Activated CD8-positive, alpha-beta memory T cell treated with anti-CD3 and anti-CD28 coated beads for 1 hour (primary cell): ENCODE measurements at places on chromosomes 5 and 9.

GRCh38 chr5:43270645-43271044 lies 42.6 kb downstream of the HMGCS1 start:
- no peak for DNase-seq

DNA sequence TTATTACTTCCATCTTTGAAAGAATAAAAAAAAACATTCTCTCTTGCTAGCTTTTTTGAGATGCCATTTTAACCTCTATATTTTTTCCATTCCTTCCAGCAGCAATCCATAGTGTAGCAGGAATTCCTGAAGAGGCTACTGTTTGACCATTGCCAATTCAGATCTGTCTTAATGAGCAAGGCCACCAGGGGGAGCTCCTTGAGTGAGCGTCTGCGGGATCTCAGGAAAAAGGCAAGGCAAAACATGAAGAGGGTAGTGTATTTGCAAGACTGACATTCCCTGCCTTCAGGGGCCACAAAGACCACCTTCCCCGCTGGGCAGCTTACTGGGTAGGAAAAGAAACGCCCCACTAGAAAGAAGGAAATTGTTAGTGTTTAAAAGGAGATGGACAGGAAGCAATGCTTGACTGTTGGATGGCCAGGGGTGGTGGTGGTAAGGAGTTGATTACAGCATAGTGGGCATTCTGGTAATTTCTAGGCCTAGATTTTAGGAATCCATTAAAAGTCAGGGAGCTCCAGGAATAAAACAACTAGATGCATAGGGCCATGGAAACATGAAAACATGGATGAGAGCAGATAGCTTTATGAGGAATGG lies 206.6 kb upstream of the HAPLN1 start:
- no peak for DNase-seq

GRCh38 chr9:14180093-14180959 lies 133.6 kb downstream of the NFIB start:
- DNase-seq: no peak

- no peak for DNase-seq
These were observed 23.6 kb downstream of the COL27A1 start for GRCh38 chr9:114178756-114179450.

- no peak for DNase-seq
These were observed 359.7 kb downstream of the TRIM32 start for GRCh38 chr9:117046666-117047327.

DNA sequence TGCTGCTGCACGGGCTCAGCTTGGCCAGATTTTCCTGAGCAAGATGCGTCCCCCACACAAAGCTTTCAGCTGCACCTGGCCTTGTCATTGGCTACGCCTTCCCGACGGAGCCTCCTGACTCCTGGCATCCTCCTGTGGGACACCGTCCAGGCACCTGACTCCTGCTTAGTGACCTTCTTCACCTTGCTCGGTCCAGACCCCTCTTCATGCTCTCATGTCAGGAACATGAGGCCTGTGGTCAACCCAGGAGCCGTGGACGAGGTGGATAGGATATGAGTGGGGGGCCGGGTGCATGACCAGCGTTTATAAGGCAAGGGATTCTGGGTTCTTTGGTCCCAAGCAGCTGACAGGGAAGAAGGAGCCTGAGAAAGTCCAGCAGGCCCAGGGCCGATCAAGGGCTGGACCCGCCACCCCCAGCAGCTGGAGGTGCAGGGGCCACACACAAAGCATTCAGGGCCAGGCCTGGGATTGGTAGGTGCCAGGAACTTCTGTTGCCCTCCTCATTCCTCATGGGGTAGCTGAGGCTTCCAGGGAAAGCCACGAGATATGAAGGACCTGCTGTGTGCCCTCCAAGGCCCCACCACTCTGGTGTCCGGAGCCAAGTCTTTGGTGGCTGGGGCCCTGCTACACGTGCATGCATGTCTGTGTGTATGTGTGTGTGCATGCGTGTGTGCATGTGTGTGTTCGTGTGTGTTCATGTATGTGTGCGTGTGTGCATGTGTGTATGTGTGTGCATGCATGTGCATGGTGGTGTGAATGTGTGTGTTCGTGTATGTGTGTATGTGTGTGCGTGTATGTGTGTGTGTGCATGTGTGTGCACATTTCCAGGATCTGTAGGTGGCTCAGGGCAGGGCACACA lies 34.9 kb downstream of the SLC6A3 start:
- DNase-seq: no peak

- no peak for DNase-seq
These were observed 21.0 kb downstream of the SNX30 start for GRCh38 chr9:112771359-112772214.

- DNase-seq: peak; percentile 60
These were observed 599 bp downstream of the MLLT3 start for GRCh38 chr9:20621471-20622329.

DNA sequence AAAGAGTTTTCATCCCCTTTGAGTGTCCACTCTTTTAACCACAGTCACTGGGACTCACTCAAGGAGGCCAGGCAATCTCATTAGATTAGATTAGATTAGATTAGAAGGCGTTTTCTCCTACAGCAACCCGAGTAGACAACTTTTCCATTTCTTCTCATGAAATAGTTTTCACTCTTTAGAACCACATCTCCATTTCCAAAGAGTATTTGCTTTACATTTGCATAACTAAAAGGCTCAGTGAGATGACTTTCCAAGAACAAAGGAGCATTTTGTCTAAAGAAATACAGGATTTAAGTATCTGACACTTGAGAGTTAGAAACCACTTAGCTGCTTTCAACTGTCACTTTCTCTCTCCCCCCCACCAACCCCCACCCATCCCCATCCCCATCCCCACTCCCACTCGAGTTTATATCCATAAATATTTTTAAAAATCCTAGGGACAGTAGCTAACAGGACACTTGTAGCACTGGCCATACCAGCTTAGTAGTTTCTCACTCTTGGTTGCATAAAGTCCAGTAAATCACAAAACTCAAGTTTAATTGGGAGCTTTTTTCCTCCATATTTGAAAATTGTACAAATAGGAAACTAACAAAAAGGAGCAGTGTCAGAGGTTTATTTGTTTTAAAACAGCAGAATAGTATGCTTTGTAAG lies 2202.9 kb upstream of the WWC1 start:
- DNase-seq: no peak

GRCh38 chr5:59757442-59757841 lies 136.1 kb downstream of the PDE4D start:
- DNase-seq: no peak

DNA sequence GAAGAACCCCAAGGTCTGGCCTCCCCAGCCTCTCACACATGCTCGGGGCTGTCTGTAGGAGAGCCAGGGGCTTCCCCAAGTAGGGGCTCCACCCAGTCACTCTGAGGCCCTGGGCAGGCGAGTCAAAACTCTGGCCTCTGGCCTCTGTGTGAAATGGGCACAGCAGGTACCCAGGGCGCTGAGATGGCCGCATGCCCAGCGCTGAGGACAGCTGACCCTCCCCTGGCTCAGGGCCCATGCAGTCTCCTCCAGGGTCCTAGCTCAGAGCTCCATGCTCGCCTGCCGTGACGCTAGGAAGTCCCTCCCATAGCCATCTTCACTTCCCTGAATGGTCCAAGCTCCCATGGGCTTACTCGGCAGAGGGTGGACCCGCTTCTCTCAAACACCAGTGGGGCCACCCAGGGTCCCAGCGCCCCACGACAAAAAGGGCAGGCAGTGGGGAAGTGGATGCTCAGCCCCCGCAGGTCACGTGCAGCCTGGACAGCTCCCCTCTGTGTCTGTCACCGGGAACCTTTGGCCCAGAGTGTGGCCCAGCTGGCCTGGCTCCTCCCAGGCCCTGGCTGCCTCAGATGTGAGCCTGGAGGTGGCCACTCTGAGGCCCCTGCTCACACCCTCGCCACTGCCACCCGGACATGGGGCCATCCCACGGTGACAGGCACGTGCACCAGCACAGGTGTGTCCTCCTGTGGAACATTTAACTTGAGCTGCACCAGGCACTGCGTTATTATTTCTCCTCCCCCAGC lies 12.2 kb upstream of the VAV2 start:
- DNase-seq: no peak

DNA sequence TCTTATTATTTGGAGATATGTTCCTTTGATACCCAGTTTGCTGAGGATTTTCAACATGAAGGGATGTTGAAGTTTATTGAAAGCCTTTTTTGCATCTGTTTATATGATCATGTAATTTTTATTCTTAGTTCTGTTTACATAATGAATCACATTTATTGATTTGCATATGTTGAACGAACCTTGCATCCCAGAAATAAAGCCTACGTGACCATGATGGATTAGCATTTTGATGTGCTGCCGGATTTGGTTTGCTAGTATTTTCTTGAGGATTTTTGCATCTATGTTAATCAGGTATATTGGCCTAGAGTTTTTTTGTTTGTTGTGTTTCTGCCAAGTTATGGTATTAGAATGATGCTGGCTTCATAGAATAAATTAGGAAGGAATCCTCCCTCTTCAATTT lies 161.4 kb upstream of the ITGA1 start:
- DNase-seq: no peak

- DNase-seq: no peak
These were observed 184.9 kb downstream of the SMC2 start for GRCh38 chr9:104278929-104279496.

DNA sequence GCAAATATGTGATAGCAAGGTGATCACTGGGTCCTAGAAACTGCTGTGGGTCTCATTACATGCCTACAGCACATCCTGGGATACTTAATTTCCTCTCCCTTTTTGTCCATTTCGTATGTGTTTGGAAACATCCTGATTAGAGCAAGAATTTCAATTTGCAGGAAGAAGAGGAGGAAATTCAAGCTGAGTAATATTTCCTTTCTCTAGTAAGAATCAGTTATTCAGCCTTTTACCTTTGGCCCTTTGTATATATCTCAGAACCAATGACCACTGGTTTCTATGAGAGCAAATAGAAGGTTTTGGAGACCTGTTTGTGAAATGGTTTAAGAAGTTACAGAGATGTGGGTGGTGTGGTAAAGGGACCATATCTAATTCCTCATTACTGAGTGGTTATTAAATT lies 171.6 kb downstream of the RMI1 start:
- DNase-seq: no peak

DNA sequence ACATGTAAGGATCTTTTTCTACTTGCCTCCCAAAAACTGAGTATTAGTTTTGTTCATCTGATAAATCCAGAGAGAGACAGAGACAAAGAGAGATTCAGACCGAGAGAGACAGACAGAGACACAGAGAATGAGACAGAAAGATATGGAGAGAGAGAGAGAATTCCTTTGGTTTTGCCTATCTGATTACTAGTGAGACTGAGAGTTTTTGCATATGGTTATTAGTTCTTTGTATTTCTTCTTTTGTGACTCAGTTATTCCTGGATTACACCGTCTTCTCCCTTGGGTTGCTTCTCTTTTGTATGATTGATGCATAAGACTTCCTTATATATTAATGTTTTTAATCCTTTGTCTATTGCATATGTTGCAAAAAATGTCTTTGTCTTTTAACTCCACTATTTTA lies 91.2 kb upstream of the SPATA31C2 start:
- DNase-seq: no peak

DNA sequence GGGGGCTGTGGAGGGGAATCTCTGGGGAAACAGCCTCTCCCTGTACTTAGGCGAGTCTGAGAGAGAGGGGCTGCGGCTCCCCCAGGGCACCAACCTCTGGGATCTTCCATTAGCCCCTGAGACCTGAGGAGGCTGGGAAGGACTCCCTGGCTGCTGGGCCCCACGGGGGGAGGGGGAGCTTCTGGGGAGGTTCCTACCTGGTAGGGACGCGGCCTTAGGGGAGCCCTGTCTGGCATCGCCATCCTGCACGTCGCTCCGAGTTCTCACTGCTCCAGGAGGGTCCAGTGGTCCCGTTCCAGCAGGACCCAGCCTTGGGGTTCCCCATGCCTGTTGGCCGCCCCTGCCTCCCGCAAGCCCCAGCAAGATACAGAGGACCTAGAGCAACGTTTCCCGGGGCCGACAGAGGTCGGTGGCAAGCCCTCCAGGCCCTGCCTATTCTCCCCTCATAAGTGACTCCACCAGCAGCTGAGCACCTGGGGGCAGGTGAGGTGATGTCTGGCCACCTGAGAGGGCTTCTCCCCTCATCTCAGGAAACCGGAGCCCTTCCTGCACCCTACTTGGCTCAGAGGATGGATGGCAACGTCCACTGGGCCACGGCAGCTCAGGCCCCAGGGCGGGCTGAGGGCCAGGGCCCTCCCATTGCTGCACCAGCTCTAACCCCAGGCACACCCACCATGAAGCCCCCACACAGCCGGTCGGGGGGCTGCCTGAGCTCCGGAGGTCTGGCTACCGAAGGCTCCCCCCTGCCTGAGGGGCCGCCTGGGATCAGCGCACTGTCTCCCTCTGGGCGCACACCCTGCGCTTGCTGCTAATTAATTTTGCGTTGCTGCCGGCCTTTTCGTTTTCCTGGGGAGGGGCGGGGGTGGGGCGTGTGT lies 22.5 kb downstream of the TPPP start:
- no peak for DNase-seq
